ENCODE measurements at places on chromosomes 11 and 22.

GRCh38 chr11:7655253-7656217 lies 17.8 kb downstream of the CYB5R2 start:
- no peak for DNase-seq

DNA sequence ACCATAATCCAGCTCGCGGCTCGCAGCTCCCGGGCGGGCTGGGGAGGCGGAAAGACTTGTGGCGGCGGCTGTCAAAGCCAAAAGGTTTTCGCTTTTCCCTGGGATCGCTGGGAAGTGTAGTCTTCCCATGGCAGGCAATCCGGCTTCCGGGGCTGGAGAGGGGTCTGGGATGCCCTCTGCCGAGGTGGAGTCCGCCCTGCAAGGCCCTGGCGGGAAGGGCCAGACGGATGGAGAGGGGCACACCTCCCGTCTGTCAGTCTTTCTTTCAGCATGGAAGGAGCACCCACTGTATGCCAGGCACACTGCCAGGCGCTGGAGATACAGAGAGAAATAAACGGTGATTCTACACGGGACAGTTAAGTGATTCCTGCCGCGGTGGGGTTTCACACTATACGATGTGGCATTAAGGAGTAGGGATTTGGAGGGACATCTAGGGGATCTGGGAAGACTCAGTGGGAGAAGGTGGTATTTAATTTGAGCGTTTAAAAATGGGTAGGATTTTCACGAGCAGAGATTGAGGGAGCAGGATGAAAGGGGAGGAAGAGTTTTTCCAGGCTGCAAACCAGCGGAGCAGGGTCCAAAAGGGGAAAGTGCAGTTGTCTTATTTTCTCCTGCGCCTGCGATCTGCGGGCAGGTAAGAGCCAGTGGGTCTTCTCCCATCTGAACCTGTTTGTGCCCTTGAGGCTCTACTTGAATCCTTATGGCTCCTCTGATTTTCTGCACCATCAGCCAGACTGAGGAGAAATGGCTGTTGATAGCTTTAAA lies at the start of gene BACE1:
BACE1 (minus strand) TSS at position 60 of the 765 bp plus-strand sequence. CDS start 461 bp downstream, outside the sequence.
- peak; percentile 80 for DNase-seq

- no peak for DNase-seq
Observed at GRCh38 chr11:117950993-117951961, 22.1 kb upstream of the TMPRSS13 start.

- DNase-seq = no peak
Observed at GRCh38 chr22:20117633-20118299, 740 bp upstream of the TRMT2A start.

DNA sequence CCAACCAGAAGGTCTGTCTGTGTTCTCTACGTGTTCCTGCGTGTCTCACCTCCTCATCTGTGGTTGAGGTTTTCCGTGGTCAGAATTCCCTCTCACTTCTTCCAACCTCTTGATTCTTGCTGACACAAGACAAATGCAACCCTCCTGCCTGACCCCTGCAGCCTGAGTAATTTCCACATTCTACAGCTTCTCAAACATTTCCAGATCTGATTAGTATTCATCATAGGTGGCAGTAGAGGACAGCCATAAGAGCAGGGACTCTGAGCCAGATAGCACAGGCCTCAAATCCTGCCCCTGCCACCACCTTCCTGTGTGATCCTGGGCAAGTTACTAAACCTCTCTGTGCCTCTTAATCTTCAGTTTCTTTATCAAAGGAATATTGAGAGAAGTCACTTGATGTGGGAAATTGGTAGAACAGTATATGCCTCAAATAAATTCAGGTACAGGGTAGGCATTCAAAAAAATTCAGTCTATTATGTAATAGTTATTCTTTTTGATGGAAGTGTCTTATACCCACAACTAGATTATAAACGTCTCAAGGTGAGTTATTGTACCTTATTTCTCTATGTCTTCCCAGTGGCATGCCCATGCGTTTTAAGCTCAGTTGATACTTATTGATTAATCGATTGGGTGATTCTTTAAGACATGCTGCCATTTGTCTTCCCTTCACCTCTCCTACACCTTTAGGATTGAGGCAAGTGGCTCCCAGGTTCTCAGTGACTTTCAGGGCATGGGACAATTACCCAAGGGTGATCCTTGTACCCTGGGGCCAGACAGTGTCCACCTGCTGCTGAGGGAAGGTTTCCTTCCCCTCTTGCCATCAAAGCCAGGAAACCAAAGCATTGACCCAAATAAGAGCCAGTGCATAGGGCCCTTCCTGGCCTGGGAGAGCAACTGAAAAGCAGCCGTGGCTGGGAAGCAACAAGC lies 19.6 kb downstream of the POU2AF1 start:
- DNase-seq = no peak

DNA sequence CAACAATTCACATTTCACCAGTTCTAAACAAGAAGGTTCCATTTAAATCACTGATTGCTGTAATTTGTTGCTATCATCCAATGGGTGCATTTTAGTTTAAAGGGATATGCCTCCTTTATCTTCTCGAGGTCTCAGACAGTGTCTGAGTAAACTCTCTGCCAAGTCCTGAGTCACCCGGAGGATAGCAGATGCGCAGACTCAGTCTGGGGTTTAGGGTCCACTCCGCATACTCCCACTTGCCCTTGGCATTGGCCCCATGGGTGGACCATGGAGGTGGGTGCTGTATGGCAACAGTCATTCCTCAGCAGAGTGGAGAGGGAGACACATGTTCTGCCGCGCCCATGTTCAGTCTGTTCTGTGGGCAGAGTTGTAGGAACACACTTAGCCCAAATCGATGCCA lies 65.4 kb upstream of the CRTAM start:
- no peak for DNase-seq

- DNase-seq = no peak
Observed at GRCh38 chr11:20274031-20274430, 89.5 kb upstream of the HTATIP2 start.

- DNase-seq = peak; percentile 78
Observed at GRCh38 chr11:75142714-75143419, 8.0 kb upstream of the SLCO2B1 start.

- no peak for DNase-seq
Observed at GRCh38 chr11:103484545-103484944, 375.3 kb downstream of the DYNC2H1 start.

GRCh38 chr11:132790466-132790865 lies 741.8 kb downstream of the OPCML start:
- DNase-seq = no peak

DNA sequence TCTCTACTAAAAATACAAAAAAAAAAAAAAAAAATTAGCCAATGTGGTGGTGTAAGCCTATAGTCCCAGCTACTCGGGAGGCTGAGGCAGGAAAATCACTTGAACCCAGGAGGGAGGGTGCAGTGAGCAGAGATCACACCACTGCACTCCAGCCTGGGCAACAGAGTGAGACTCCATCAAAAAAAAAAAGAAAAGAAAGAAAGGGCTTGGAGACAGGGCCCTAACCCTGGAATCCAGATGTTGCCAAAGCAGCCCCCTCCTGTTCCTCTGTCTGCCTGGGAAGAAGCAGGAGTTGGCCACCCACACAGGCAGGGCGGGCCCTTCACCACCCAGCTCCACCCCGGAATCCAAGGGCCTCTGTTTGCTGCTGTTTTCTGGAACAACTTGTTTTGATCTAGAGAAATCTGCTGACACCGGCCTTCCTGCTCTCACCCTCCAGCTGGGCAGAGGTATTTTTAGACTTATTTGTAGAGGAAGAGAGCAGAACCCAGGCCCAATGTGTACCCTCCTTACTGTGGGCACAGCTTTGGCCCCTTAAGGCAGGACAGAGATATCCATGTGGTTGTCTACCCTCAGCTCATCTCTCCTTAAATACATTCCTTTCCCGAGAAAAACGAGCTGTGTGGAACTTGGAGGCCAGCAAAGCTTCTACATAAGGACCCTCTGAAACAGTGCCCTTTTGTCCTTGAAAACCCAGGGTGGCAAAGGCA lies 2.7 kb upstream of the NEAT1 start:
- DNase-seq = peak; percentile 99

DNA sequence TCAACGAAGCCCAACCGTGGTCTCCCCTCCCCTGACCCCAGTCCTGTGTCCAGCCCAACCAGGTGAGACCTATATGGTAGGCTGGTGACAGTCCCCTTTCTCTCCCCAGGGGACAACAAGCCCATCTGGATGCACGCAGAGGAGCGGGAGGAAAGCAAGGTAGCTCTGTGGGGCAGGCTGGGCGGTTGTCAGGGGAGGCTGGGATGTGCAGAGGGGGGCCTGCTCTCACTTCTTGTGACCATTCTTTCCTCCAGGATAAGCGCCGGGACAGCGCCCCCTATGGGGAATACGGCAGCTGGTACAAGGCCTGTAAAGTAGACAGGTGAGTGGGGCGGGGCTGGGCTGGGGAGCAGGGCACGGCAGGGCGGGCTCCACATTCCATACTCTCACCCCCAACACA lies 3.5 kb upstream of the RAB1B start:
- no peak for DNase-seq

DNA sequence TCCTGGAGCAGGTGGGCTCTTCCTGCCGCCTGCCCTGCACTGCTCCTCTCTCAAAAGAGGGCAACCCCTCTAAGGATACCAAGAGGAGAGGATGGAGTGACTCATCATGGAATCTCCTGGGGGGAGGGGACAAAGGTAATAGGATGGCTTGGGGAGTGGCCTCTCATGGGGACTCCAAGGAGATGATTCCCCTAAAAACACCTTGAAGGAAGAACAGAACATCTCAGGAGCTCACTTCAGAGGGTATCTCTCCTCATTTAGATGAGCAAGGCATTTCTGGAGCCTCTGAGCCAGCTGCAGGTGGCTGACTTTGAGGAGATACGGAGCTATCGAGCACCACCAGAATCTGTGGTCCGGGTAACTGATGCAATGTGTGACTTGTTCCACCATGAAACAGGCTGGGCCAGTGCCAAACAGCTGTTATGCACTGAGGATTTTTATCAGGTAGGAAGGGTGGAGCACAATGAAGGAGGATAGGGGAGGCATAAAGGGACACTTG lies 40.2 kb downstream of the RRP8 start:
- no peak for DNase-seq

GRCh38 chr11:103832762-103833161 lies 203.7 kb upstream of the DDI1 start:
- no peak for DNase-seq

- no peak for DNase-seq
Observed at GRCh38 chr11:34379079-34379478, 21.3 kb upstream of the ABTB2 start.

GRCh38 chr11:47083913-47084312 lies 92.8 kb downstream of the ARFGAP2 start:
- peak; percentile 54 for DNase-seq

- DNase-seq = peak; percentile 11
Observed at GRCh38 chr11:43825217-43825816, 55.3 kb upstream of the ALKBH3 start.

GRCh38 chr11:79097246-79097875 lies 343.5 kb downstream of the TENM4 start:
- peak; percentile 71 for DNase-seq

DNA sequence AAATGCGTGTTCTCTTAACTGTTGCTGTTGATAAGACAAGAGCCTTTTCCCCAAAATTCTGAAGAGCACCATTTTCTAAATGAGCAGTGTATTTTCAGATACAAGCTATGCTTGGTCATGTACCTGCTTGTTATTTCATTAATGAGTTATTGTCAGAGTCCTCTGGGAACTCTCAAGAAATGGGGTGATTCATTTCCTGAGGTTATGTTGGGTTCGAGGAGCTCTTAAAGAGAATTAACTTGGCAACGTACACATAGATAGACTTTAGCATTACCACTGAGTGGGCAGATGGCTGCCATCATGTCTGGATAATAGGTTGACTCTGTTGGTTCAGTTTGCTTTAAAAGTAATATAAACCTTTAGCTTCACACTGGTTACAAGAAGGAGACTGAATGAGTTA lies 87.9 kb upstream of the SORL1-AS1 start:
- DNase-seq = no peak

DNA sequence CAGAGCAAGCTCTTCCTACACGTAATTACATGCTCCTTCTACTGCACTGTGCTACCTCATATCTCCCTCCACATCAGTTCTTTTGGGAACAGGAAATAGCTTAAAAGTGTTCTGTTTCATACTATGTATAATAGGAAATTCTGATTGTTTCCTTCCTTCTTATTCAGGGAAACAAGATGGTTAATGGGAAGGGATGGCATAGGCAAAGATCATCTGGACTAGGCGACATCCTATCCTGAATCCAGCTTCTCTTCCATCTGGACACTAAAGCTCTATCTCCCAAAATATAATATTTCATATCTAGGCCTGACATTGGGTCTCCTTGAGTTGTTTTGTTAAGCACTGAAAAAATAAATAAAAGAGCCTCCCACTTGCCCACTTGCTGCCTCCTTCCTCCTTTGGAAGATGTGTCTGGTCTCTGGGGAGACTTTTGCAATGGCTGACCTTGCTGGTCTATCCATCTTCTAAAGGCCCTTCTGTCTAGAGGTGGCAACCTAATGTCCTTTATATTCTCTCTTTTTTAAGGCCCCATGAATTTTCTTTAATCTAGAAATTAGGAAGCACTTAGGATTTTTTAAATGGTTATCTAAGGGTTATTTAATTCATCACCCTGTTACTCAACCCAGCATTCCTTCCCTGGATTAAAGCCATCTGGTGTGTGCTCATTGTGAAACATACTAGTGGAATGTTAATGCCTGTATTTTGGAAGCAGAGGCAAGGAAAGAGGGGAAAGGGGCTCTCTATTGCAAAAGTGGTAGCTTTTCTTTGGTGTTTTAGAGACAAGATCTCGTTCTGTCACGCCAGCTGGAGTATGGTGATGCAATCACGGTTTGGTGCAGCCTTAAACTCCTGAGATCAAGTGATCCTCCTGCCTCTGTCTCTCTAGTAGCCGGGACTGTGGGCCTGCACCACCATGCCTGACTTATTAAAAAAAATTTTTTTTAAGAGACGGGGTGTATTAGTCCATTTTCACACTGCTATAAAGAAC lies 20.6 kb downstream of the CLMP start:
- DNase-seq = peak; percentile 97

DNA sequence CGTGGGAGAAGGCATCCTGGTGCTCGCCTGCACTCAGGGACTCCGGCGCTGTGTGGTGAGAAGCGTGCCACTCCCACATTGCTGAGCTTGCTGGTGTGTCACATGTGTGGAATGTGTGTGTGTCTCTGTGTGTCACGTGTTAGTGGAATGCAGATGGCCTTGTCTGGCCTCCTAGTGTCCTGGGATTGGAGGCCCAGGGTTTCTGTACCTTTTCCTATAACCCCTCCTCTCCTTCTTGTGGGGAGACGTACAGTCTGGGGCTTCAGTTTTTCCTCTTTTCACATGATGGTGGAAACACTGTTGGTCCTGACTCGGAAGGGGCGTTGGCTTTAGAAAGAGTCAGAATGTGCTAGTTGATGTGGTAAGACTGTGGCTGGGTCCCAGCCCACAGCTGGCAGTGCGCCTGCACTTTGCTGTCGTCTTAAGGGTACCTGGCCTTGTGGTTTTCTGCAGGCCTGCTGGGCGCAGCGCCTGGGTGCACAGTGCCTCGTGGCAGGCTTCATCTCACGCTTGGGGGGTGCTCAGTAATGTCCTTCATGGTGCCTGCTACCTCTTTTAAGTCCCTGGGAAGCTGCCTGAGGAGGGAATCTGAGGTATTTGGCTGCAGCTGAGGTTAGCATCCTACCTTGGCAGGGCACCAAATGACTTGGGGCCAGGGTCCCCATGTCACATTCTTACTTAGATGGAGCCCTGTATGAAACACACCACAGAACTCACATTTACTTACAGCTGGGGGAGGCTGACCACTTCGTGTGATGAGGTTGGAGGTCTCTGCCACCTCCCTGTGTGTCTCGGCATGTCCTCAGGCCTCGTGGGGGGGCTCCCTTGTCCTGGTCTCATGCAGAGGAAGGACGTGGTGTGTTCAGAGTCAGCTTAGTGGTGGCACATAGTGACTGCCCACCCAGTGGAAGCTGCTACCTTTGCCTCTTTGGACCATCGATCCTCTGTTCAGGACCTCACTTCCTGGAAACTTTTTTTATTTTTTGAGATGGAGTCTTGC lies 61.9 kb downstream of the MED15 start:
- peak; percentile 96 for DNase-seq

GRCh38 chr11:35675901-35676610 lies 13.5 kb downstream of the TRIM44 start:
- DNase-seq = peak; percentile 39

All from fibroblast of gingiva (primary cell).